NCI-H748 treated with DMSO at 0.1 percent for 48 hours (cell line): ENCODE measurements at places on chromosomes 1 and 21.

GRCh38 chr1:58017641-58018040, 528.9 kb downstream of the OMA1 start:
- DNase-seq, result no peak

GRCh38 chr1:6998267-6998666, 213.0 kb downstream of the CAMTA1 start:
- no peak for DNase-seq

DNA sequence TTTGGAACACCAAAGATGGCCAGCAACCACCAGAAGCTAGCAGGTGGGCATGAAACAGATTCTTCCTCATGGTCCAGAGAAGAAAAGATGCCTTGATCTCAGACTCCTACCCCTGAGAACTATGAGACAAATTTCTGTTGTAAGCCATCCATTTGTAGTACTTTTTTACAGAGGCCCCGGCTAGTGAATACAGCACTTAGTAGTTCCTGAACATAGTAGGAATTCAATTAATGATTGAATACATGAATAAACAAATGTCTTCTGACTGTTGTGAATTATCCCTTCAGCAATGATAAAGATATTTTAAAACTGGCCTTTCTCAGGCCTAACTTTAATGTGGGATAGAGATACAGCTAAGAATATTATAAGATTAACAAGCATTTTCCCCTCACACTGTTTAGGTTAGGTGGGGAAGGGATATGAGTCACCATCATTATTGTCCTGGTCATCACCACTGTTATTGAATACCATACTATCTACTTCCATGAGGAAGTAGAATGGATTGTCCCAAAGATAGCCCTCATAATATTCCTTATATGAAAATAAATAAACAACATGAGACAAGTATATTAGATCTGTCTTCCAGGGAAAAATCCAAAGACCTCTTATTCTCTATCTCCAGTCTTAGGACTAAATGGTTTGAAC, 51.4 kb downstream of the ADCY10 start:
- no peak for DNase-seq

GRCh38 chr1:193013005-193013404, 46.2 kb downstream of the UCHL5 start:
- no peak for DNase-seq

DNA sequence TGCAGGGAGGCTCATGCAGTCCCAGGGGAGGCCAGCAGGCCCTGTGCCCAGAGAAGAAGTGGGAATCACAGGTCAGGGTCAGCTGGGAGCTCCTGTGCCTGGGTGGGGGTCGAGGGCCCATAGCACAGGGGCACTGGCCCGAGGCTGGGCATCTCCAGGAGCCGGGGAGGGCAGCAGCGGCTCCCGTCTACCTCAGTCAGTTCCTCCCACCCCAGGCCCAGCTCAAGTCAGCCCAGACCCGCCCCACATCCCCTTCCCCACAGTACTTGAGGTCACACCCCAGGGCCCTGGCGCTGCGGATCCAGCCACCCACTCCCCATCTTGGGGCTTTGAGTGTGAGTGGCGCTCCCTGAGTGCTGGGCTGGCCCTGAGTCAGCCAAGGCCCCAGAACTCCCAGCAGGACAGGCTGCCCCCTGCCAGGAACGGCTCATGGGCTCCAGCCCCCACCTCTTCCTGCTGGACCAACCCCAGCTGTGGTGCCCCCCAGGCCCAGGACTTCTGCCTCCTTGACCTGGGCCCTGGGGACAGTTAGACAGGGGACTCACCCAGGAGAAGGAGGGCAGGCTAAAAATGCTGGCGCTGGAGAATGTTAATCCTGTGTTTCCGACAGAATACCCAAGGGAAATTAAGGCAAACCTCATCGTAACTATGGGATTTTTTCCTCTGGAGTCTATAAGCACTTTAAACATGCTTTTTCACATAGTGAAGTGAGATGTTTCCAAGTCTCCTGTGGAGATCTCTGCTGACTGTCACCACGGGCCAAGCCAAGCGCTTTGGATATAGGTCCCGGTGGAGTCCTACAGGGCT, 68.8 kb upstream of the COL6A1 start:
- DNase-seq, result no peak

GRCh38 chr1:180489976-180490375, 12.4 kb downstream of the ACBD6 start:
- DNase-seq, result no peak

DNA sequence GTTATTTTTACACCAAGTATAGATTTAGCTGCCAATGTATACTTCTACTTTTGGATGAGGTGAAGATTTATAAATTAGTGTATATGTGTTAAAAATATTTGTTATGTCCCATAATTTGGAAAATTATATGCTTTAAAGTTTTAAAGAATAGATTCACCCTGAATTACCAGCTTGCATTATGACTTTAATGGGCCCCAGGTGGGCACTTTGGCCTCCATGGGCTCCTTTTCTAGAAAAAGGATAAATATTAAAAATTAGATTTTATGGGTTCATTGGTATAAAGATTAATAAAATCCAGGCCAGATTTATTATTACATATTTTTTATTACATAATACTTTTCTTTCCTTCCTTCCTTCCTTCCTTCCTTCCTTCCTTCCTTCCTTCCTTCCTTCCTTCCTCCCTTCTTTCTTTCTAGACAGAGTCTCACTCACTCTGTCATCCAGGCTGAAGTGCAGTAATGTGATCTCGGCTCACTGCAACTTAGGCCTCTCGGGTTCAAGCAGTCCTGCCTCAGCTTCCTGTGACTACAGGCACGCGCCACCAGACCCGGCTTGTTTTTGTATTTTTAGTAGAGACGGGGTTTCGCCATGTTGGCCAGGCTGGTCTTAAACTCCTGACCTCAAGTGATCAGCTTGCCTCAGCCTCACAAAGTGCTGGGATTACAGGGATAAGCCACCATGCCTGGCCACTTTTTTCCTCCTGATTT, 21.9 kb downstream of the KMO start:
- no peak for DNase-seq

GRCh38 chr1:19749685-19750084, 50.0 kb downstream of the TMCO4 start:
- DNase-seq, result no peak

DNA sequence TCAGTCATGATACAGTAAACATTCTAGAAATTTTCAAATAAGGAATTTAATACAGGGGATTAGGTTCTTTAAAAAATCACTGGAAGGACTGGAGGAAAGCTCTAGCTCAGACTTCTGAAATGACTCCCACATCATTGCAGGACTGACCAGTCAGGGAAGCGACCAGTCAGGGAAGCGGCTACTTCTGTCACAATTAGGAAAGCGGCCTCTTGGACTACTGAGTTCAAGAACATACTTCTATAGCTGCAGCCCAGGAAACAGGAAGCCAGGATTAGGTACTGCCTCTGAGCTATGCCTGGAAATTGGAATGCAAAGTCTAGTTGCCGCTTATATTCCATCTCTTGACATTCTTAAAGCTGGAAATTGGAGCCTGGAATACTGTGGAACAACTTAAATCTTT, 45.5 kb downstream of the USP25 start:
- no peak for DNase-seq

GRCh38 chr1:86551305-86551704, 4.4 kb downstream of the CLCA4 start:
- no peak for DNase-seq

- DNase-seq, result no peak
These were observed 219.5 kb downstream of the ZP4 start for GRCh38 chr1:237671262-237671661.

GRCh38 chr1:214966346-214966745, 116.2 kb upstream of the KCNK2 start:
- no peak for DNase-seq

- no peak for DNase-seq
These were observed 21.5 kb upstream of the RCAN3 start for GRCh38 chr1:24481101-24481500.

- peak; percentile 99 for DNase-seq
These were observed 37.3 kb downstream of the PABPC4 start for GRCh38 chr1:39539252-39539790.

DNA sequence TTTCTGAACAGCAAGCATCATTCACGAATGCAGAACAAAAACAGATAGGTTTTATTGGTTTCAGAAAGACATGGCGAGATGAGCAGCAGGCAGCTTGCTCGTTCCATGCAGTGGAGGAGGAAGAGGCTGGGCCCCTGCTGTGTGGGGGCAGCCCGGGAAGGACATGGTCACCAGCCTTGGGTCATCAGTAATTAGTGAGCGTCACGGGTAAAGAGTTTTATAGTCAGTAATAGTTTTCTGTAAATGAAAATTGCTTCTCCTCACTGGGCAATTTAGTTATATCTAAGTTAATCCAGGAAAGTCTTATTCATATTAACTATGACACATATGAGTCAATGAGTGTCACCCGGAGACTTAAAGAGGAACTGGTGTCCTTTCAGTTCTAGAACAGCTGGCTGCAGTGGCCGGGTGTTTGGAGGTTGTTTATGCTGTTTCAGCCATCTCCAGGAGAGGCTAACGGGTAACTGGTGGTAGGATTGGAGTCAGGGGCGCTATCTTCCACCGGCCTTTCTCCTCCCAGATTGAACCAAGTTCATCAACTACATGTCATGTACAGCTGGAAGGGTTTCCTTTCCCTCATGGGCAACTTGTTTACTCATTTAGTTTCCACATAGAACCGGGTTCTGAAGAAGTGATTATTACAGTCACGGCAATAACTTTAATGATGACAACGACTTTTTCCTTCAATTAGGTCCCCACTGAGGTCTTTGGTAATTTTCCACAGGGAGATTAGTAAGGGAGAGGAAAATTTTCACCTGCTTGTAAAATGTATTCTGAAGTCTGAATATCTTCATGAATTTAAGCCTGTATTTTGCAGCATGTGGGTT, 34.6 kb upstream of the SLC45A1 start:
- DNase-seq, result no peak

DNA sequence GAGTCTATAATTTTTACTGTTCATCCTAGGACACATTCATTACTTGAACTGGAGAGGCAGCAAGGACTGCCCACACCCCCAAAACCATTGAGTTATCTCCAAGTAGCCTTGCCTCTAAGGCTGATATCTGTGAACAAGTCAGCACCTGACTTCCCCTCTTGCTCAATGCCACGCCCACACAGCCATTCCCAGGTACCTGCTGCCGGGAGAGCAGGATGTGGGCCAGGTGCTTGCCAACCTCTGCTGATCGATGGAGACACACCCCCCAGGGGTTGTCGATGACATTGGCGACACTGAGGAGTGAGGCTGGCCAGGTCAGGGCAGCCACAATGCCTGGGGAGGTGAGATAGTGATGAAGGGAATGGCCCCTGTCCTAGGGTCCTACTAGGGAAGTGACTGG, 60.1 kb downstream of the TMCO4 start:
- DNase-seq, result no peak

DNA sequence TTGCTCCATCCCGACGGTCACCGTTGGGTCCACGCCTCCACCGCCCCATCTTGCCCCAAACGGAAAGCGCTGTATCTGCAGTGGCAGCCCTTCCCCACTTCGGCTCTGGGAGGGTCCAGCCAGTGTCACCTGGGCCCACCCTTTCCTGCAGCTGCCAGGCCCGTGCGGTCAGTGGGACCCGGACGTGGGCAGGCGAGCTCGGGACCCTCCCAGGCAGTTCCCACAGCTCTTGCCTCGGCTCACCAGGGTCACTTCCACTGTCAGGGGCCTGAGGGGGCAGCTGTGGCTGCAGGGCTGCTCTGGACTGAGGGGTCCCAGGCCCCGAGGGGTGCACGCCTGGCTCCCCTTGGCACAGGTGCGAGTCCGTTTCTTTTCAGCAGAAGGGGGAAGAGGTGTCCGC, 80.7 kb downstream of the SKI start:
- no peak for DNase-seq

- no peak for DNase-seq
These were observed 21.9 kb upstream of the ID3 start for GRCh38 chr1:23581219-23581618.

DNA sequence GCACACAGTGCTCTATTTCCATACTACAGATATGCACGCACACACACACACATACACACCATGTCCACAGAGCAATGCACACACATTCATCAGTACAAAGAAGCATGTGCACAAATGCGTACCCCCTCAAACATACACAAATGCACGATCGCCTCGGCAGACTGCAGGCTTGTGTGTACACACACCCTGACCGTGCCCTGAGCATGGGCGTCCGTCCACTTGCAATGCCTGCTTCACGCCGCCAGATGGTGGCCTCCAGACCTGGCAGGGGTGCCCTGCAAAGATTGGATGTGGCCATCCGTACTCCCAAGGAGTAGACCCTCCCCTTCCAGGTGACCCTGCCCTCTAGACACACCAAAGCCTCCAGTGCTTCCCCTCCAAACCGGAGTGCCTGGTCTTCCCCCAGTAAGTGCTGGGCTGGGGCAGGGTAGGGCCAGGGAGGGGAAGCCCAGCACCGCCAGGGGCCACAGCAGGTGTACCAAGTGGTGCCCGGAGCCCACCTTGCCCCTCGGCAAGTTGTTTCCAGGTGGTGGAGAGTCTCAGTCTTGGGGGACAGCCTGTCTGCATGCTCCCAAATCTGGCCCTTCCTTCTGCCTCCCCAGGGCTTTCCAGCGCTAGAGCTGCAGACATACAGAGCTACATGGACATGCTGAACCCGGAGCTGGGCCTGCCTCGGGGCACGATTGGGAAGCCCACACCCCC, 20.6 kb downstream of the ESPN start:
- no peak for DNase-seq
